Retinal pigment epithelial cell (primary cell): ENCODE measurements at places on chromosomes 16 and 17.

- no peak for DNase-seq
Measured at GRCh38 chr16:67613808-67614207, 31.1 kb upstream of the CARMIL2 start.

- peak; percentile 36 for DNase-seq
Measured at GRCh38 chr16:73878611-73879010, 418.0 kb upstream of the PSMD7 start.

- DNase-seq, result no peak
Measured at GRCh38 chr17:68295086-68295485, 3.8 kb downstream of the ARSG start.

- DNase-seq, result no peak
Measured at GRCh38 chr17:1485423-1486376, 6.8 kb downstream of the MYO1C start.

GRCh38 chr16:49781401-49781800 lies 74.5 kb downstream of the ZNF423 start:
- no peak for DNase-seq

DNA sequence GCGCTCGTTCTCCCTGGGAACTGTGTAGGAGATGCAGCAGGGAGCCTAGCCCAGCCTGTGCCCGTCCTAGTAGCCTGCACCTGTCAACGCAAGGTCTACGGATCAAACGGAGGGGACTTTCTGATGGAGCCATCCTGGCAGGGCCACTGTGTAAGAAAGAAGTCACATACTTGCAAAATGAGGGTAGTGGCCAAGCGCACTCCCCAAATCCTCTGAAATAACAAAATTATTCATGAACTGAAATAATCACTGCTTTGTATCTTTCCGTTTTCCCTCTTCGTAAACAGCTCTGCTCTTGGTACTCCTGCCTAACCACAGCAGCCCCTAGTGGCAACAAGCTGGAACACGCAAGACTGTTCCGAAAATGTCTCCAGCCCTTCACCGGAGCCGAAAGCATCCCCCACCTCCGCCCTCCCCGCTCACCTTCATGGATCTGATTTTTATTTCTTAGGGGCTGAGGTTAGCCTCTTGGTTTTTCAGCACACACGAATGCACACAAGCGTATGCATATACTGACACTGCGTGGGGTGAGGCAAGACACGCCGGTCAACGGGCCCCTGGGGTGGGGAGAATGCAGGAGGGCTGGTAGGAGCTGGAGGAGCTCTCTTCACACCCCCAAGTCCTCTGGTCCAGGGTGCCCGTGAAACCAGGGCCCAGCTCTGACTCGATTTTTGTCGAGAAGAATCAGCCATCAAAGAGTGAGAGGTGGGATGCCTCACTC lies 100.8 kb downstream of the ABCC12 start:
- no peak for DNase-seq

DNA sequence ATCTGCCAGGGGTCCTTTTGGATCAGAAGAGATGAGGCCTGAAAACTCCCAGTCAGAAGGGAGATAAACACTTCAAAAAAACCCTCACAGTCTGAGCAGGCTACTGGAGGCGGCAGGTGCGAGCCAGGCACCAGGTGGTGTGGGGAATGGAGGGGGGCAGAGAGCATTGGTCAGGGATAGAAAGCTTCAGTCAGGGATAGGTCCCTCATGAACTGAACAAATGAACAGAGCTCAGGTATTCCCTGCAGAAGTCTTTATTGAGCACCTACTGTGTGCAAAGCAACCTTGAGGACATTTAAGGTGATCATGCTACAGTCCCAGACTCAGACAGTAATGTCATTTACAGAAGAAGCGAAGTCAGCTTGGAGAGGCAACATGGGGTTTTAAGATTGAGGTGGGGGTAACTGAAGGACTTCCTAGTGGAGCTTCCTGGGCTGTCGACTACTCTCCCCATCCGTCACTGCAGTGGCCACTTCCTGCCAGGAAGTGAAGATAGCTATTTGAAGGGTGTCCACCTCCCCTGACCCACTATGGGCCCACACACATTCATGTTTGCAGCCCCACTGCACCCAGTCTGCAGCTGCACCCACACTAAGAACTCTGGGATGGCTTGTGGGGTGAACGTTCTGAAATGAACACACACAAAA lies 3.2 kb downstream of the KIFC3 start:
- no peak for DNase-seq

DNA sequence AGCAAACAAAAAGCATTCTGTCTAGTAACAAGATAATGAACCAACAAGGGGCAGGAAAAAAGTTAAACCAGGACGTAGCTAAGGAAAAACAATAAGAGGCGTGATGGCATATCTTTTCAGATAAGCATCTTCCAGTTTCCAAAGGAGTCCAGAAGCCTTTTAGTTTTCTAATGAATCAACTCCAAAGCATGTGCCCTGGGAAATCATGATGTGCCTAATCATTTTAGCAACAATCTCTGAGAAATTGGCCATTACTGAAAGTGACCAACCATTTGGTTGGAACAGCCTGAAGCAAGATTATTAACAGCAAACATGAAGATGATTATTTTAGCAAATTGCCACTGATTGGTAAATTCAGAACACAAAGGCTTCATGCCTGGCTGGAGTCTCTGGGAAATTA lies 440.9 kb upstream of the MAF start:
- DNase-seq, result no peak

- DNase-seq, result no peak
Measured at GRCh38 chr17:32516940-32517701, 30.3 kb downstream of the CDK5R1 start.

- DNase-seq, result no peak
Measured at GRCh38 chr17:4859816-4860625, 26.9 kb downstream of the MINK1 start.

- DNase-seq, result no peak
Measured at GRCh38 chr16:55567382-55567781, 898 bp downstream of the CAPNS2 start.

DNA sequence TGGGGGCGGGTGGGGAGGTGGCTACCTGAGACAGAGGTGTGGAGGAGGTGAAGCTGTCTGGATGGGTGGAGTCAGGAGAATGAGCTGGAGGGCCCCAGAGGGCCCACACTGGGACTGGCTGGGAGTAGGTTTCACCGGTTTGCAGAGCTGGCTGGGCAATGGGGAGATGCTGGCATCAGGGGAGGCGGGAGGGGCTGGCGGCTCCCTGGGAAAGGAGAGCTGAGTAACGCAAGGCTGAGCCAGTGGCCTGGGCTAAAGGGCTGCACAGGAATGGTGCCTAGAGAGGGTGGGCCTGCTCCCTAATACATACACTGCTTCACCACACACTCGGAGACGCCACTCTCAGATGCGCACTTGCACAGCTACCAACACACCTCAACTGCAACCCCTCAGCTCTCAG lies 12.4 kb downstream of the P3H4 start:
- no peak for DNase-seq

- DNase-seq, result no peak
Measured at GRCh38 chr16:64736857-64737256, 385.0 kb downstream of the CDH11 start.

DNA sequence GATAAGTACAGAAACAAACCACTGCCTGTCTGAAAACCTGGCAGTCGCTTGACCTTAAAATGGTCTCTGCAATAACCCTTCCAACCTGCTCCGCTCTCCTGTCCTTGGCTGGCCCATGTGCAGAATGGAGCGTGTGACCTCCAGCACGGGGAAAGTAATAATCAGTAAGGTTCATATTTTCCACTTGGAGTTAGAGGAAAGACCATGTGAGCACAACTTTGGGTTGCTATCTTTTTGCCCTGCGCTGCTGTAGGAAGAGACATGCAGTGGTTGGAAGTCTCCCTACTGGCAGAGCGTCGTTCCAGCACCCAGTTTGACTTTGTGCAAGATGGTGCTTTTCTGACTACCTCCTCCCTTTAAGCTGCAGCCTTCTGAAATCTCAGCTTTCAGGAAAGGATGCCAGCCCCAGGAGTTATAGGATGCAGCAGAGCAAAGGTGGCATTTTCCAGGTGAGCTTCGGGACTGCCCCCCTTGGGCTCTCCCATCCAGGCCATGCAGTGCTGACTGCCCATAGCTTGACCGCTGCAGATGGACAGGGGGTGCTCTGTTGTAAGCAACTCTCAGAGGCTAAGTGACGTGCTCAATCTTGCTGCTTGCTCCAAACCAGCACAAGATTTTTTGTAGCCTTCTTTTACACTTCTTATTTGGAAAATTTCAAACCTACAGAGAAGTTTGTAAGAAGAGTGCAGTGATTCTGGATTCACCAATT lies 110.7 kb upstream of the NOL11 start:
- DNase-seq, result no peak

DNA sequence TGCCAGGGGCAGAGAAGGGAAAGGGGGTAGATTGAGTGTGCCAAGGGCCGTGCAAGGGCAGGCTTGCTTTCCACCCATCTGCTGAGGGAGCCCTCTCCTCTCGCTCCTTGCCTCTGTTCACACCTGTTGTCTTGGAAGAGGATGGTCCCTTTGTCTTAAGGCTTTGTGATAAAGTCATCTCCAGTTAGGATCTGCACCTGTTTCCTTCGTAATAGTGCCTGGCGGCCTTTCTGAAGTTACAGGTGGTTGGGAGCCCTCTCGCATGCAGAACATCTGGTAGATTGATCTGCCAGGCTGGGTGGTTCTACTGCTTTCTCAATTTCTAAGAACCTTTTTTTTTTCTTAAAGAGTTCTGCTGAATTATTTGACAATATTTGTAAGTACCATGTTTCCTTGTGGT lies 16.3 kb downstream of the UBFD1 start:
- DNase-seq, result no peak

GRCh38 chr17:83064021-83064731 lies 15.2 kb upstream of the METRNL start:
- DNase-seq, result no peak

DNA sequence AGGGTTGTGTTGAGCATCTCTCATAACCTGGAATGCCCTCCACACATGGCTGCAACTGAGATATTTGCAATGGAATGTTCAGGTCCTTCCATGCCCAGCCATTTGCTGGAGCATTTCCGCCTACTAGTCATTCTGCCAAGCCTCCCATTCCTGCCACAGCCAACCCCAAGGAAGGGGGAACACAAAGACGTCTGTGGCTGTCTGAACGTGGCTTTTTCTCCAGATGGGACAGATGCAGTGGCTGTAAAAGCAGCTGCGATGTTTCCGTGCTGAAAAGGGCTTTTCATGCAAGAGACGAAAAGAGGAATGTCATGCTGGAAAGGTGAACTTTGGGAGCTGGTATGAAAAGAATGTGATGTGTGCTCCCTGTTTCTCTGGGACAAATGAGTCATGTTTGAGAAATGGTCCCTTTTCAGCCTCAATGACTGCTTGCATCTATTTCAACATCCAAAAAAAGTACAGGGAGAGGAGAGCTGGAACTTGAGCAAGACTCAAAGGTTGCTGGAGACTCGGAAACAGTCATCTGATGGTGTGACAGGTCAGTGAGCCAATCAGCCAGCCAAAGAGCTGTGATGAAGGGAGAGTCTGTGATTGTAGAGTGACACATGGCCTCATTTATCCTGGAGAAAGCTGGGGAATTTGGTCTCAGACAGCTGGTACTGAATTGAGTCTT lies 208.9 kb downstream of the SHISA9 start:
- DNase-seq, result peak; percentile 71

GRCh38 chr16:84730406-84731106 lies 30.8 kb downstream of the USP10 start:
- peak; percentile 87 for DNase-seq

DNA sequence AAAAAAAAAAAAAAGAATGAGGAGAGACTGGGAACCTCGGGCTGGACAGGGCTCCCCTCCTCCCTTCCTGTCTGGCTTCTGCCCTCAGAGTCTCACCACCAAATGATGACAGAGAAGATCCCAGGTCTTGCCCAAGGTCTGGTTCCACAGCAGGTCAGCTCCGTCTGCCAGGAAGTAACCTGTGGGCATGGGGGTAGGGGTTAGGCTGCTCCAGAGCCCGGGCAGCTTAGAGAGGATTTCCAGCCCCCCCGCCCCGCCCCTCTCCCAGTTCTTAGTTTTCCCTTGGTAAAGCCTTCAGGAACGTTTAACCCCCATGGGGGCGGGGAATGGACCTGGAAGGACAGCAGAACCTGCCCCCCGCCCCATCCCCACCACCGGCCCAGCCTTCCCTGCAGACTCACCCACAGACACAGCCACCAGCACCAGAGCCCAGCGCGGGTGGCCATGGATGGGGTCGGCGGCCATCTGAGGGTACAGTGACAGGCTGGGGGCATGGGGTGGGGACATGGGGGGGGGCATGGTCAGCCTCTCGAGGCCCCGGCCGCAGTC lies 700 bp downstream of the TLCD2 start:
- DNase-seq, result no peak

DNA sequence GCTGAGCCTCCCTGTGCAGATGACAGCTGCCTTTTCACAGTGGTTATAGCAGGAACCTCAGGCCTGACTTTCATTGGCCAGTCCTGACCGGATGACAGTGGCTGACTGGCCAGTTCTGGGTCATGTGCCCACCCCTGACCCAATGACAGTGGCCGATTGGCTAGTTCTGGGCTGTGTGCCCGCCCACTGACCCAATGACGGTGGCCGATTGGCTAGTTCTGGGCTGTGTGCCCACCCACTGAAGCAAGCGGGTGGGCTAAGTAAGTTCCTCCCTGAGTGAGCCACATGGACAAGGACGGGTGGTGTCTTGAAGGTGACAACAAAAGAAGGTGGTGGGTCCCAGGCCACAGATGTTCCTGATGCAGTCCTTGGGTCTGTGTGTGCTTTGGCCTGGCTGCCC lies 9.5 kb downstream of the DEF8 start:
- no peak for DNase-seq

- DNase-seq, result no peak
Measured at GRCh38 chr17:14019186-14019956, 49.9 kb upstream of the COX10 start.

- DNase-seq, result no peak
Measured at GRCh38 chr16:67996666-67997065, 2.6 kb downstream of the DPEP2 start.

DNA sequence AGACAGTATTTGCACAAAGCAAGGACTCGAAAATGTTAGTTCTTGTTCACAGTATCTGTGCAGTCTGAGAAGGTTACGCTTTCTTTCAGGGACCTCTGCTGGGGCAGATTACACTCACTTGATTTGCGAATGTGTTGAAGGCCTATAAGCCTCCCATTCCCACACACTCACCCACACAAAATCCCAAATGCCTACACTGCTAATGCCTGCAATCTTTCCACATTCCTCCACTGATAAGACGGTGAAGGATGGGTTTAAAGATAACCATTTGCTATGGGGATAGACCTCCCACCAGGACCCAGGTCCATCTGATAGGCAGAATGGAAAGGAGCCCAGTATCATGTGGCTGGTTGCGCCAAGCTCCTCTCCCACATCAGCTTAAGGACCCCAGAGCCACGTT lies 394.9 kb upstream of the SALL1 start:
- DNase-seq, result no peak
